Right forelimb (tissue), 1 donor: ENCODE measurements at places on chromosomes 5 and 9.

GRCh38 chr5:175689147-175689991, 31.5 kb downstream of the HRH2 start:
- DNase-seq = no peak

DNA sequence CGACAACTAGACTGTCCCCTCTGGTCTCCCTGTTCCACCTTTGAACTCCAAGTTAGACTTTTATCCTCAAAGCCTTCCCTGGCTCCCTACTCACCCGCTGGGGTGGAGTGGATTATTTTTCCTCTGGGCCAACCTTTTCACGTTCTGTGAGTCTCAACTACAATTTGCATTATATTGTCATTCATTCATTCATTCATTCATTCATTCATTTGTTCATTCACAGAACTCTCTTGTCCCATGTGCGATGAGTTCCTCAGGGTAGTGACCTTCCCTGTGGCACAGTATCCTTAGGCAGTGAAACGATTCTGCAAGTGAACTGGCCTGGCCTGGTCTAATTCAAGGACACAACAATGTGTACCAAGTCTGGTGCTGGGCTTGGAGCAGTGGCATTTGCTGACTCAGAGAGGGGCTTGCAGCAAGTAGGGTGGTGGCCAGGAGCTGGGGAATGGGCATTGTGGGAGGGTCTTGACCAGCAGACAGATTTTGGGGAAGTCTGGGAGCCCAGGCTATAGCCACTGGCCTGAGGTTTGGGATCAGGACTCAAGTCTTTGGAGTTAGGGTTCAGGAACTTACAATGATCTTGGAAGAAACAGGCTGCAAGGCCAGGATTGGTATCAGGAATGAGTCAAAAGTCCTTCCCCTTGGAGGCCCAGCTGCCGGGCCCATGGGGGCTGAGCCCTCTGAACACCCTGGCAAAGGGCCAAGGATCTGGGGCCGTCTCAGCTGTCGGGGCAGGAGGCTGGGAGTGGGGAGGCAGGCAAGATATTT, 37.2 kb upstream of the COL15A1 start:
- DNase-seq = no peak

- peak; percentile 91 for DNase-seq
Observed at GRCh38 chr9:96686638-96687335, 31.7 kb upstream of the PRXL2C start.

GRCh38 chr5:126354012-126354857, 69.0 kb upstream of the GRAMD2B start:
- no peak for DNase-seq

DNA sequence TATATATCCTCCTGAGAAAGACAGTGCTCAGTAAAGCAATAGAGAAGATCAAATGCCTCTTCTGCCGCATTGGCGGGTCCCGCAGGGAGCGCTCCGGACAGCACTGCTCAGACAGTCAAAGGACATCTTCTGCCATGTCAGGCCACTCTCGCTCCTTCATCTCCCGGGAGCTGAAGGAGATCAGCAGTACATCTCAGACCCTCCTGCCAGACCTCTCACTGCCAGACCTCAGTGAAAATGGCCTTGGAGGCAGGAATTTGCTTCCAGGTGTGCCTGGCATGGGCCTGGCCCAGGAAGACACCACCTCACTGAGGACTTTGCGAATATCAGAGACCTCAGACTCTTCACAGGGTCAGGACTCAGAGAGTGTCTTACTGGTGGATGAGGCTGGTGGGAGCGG, 12.2 kb downstream of the PTGER4 start:
- no peak for DNase-seq

- DNase-seq = no peak
Observed at GRCh38 chr9:77427256-77427927, 220.7 kb downstream of the GNA14 start.

GRCh38 chr9:130996676-130997394, 12.1 kb upstream of the LAMC3 start:
- no peak for DNase-seq

GRCh38 chr5:133942614-133943474, 25.6 kb downstream of the C5orf15 start:
- no peak for DNase-seq

- no peak for DNase-seq
Observed at GRCh38 chr5:39498278-39498952, 73.6 kb upstream of the DAB2 start.

DNA sequence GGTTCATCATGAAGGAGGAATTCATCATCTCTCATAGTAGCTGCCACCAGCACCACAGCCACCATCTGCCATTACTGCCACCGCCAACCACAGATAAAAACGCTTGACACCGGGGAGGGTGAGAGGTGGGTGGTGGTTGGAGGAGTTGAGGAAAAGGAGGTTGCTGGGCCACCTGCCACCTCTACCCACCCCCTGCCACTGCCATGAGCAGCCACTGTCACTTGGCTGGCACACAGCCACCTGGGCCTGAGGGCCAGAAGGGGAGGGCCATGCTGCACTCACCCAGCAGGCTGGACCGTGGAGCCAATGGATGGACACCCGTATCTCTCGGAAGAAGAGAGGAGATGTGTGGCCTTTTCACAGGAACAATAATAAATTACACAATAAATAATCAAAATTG, 31.3 kb upstream of the SLC36A2 start:
- no peak for DNase-seq

DNA sequence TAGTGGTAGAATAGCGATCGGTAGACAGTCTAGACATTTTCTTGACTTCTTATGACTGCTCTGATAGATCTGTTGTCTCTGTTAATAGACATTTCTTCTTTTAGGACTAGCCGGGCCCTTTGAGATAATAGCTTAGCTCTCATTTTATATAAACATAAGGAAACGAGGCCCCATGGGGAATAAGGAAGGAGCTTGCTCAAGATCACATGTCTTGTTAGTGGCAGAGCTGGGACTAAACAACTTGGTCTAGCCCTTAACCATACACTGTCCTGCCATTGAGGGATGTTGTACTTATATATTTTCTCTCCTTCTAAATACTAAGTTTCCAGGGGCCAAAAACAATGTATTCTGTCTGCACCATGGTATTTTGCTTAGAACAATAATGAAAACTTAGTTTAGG, 140.0 kb downstream of the GCNT1 start:
- no peak for DNase-seq

GRCh38 chr5:164027738-164028137, 522.3 kb downstream of the MAT2B start:
- DNase-seq = no peak

DNA sequence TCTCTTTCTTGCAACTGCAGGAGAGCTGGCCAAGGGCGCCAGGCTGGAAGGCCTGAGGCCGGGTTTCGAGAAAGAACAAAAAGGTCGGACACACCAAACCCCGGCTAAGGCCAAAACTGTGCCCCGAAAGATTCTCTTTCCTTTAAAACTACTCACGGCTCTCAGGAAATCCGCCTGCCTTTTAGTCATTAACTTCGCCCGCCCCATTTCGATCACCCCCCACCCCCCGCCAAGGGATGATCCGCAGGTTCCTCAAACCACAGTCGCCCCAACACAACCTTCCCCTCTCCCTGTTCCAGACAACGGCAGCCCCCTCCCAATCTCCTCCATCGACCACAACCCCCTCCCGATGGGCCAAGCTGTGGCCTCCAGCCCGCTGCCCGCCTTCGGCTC, 536 bp downstream of the FEM1C start:
- no peak for DNase-seq

GRCh38 chr9:132605387-132605786, 23.0 kb downstream of the BARHL1 start:
- no peak for DNase-seq

- DNase-seq = no peak
Observed at GRCh38 chr9:133604214-133604613, 5.0 kb downstream of the FAM163B start.

DNA sequence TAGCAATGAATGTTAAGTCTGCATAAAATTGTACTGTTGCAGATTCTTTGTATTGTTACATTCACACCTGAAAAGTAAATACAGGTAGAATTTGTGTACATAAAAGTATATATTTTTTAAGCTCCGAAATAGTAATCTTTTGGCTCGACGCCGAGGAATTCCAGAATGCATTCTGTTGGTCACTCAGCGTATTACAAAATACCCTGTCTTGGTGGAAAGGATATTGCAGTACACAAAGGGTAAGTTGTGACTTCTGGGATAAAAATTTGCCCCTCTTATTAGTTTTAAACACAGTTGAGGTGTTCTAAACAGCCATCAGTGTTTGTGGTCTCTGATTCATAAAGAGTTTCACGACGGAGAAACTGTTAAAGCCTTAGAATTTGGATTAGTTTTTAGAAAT, 257.6 kb downstream of the ARHGEF28 start:
- no peak for DNase-seq

- no peak for DNase-seq
Observed at GRCh38 chr9:85443190-85443598, 298.6 kb downstream of the AGTPBP1 start.
